HepG2 (cell line): ENCODE measurements at places on chromosomes 5 and 9.

DNA sequence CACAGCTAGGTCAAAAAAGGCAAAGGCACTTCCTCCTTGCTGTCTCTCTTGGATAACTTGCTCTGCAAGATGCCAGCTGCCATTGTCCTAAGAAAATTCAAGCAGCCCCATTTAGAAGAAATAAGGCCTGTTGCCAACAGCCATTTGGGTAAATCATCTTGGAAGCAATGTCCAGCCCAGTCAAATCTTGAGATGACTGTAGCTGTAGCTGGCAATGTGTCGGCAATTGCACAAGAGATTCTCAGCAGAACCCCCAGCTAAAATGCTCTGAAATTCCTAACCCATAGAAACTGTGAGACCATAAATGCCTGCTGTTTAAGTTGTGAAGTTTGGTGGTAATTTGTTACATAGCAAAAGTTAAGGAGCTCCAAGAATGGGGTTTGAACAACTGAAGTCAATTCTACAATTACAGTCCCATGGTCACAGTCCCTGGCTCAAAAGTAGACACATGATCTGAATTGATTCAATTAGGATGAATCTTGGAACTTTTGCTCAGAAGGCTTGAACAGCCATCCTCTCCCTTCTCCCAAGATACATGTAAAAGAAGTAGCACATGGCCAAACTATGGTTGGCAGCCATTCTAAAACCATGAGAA, 151.1 kb downstream of the MPDZ start:
- no peaks in the 10 kb centered on the region for H3K27me3 ChIP-seq
- peaks cover 2% of the 10 kb centered on the region; the same call in 1 of the 2 replicates for H3K36me3 ChIP-seq
- H3K27ac ChIP-seq: no peak overlapping the region
- no peak overlapping the region for H3K4me3 ChIP-seq
- no peaks in the 10 kb centered on the region for H3K4me1 ChIP-seq
- no peak for DNase-seq

- H3K27me3 ChIP-seq: no peaks in the 10 kb centered on the region
- H3K36me3 ChIP-seq: no peaks in the 10 kb centered on the region
- H3K27ac ChIP-seq: no peak overlapping the region
- no peaks in the 10 kb centered on the region for H3K4me1 ChIP-seq
- no peak overlapping the region for H3K4me3 ChIP-seq
- no peak for DNase-seq
Measured at GRCh38 chr5:110957934-110958333, 113.6 kb upstream of the TSLP start.

DNA sequence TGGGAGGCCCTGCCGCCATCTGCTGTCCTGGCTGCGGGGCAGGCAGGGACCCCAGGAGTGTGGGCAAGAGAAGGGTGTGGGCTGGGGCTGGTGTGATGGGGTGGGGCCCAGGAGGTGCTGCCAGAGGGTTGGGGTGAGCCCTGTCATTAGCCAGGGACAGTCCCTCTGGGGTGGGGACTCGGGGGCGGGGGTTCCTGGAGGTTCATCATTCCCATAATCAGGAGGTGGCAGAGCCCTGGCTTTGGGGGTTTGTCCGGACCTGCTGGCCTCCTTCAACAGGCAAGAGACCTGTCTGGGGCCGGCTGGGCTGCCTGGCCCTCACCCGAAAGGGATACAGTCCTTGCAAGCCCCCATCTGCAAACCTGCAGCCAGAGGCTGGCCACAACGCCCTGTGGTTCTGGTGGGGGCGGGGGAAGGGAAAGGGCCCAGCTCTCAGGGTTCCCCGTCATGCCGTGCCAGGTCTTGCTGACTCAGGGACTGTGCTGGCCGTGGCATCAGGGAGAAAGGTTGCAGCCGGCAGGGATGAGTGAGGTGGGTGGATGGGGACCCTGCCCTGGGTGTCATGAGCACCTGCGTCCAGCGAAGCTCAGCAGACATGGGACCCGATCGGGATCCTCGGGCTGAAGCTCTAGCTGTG, 65.2 kb downstream of the MRPL36 start:
- DNase-seq: no peak
- H3K27me3 ChIP-seq: peaks cover 14% of the 10 kb centered on the region
- H3K36me3 ChIP-seq: no peaks in the 10 kb centered on the region
- no peaks in the 10 kb centered on the region for H3K4me1 ChIP-seq

GRCh38 chr5:58057324-58057723, 402.6 kb downstream of the PLK2 start:
- no peak overlapping the region for H3K4me3 ChIP-seq
- no peaks in the 10 kb centered on the region for H3K4me1 ChIP-seq
- no peaks in the 10 kb centered on the region for H3K36me3 ChIP-seq
- no peak for DNase-seq

DNA sequence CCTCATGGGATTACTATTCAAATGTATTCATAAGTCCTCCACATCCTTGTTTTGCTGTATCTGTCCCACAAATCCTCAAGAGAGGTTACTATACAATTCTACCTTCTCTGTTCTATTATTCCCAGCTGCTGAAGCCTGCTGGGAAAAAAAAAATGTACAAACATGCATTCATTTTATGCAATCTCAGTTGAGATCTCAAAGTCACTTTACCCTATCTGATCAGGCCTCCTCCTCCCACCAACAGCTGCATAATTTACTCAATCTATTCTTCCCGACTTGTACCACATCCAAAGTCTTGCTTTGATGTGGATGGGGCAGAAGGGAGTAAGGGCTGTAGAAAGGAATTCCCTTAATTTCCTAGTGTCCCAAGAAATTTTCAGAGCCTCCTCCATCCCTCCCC, 28.6 kb downstream of the PSIP1 start:
- H3K27ac ChIP-seq: no peak overlapping the region
- H3K4me3 ChIP-seq: no peak overlapping the region
- H3K36me3 ChIP-seq: peaks cover 18% of the 10 kb centered on the region; the same call in 1 of the 3 replicates
- DNase-seq: no peak

- no peak overlapping the region for H3K4me3 ChIP-seq
- H3K27me3 ChIP-seq: no peaks in the 10 kb centered on the region
- DNase-seq: no peak
- H3K36me3 ChIP-seq: no peaks in the 10 kb centered on the region
- no peak overlapping the region for H3K27ac ChIP-seq
Measured at GRCh38 chr5:56147106-56147505, 86.0 kb downstream of the ANKRD55 start.

DNA sequence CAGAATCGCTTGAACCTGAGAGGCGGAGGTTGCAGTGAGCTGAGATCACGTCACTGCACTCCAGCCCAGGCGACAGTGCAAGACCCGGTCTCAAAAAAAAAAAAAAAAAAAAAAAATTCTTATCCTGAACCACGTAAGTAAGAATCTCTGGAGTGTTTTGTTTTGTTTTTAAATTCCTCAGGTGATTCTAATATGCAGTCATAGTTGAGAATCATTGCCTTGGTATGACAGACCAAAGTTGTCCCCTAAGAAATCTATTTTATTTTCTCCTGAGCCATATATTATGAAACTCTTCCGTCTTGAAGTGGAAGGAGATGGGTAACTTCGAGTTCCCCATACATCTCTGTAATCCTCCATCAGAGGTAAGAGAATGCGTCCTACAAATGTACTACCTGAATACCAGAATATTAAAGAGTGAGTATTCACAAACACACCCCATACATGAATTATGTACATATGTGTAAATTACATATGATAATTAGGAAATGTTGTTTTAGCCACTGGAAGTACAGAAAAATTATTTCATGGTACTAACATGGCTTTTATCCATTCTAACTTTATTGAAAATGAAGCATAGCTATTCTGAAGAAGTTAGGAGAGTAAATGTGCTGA, 26.7 kb upstream of the SVEP1 start:
- H3K4me1 ChIP-seq: no peaks in the 10 kb centered on the region
- no peak for DNase-seq
- no peak overlapping the region for H3K4me3 ChIP-seq
- no peak overlapping the region for H3K27ac ChIP-seq
- H3K36me3 ChIP-seq: no peaks in the 10 kb centered on the region

DNA sequence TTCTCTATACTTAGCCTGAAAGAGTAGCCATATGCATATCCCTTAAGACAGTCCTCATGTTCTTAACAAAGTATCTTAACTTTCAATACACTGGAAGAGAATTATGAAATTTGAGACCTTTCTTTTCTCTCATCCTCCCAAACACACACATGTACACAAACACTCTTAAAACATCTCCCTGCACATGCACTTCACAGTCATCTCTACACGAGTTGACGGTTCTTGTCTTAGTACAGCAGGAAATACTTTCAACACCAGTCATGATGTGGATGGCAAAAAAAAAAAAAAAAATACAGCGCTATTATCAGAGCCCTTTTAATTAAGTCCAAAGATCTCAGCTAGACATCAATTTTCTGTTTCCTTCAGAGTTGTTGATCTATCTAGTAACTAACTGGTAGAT, 43.6 kb upstream of the PCSK1 start:
- no peak for DNase-seq
- H3K36me3 ChIP-seq: no peaks in the 10 kb centered on the region
- H3K4me1 ChIP-seq: no peaks in the 10 kb centered on the region
- no peak overlapping the region for H3K27ac ChIP-seq

- no peak for DNase-seq
- H3K4me1 ChIP-seq: no peaks in the 10 kb centered on the region
- H3K27ac ChIP-seq: no peak overlapping the region
- H3K4me3 ChIP-seq: no peak overlapping the region
Measured at GRCh38 chr9:16626577-16627130, 243.8 kb downstream of the BNC2 start.

- H3K4me3 ChIP-seq: no peak overlapping the region
- H3K27me3 ChIP-seq: no peaks in the 10 kb centered on the region
- no peak overlapping the region for H3K27ac ChIP-seq
- no peaks in the 10 kb centered on the region for H3K36me3 ChIP-seq
- 0 out of 2 replicates have a peak, but pooled peaks cover 6% of the 10 kb centered on the region for H3K4me1 ChIP-seq
Measured at GRCh38 chr5:10590226-10590999, 26.5 kb downstream of the ANKRD33B start.

GRCh38 chr5:78926252-78926651, 58.9 kb downstream of the ARSB start:
- H3K4me3 ChIP-seq: no peak overlapping the region
- H3K36me3 ChIP-seq: peaks cover 13% of the 10 kb centered on the region
- peaks cover 12% of the 10 kb centered on the region for H3K4me1 ChIP-seq
- DNase-seq: no peak

DNA sequence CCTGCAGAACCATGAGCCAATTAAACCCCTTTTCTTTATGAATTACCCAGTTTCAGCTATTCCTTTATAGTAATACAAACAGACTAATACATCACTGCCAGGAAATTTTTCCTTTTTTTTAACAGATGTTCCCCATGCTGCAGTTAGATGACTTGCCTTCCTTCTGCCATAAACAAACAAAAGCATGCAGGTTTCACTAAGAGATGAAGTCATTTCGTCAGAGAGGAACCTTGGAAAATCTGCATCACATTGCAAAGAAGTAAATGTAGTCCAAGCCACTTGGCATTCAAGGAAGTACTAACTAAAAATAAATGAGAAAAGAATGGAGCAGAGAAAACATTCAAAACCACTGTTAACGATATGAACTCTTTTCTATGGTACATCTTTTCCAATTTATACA, 194.1 kb upstream of the EFNA5 start:
- no peak overlapping the region for H3K4me3 ChIP-seq
- H3K27me3 ChIP-seq: no peaks in the 10 kb centered on the region
- no peak overlapping the region for H3K27ac ChIP-seq
- no peaks in the 10 kb centered on the region for H3K4me1 ChIP-seq
- DNase-seq: no peak
